HS-5 (cell line): ENCODE measurements at places on chromosomes 13 and 19.

- DNase-seq: no peak
These were observed 61.6 kb downstream of the GSX1 start for GRCh38 chr13:27853861-27854260.

- no peak for DNase-seq
These were observed at the start of gene ITGBL1 for GRCh38 chr13:101452519-101453485. Gene ITGBL1, plus strand, starts transcription at chr13:101452675. Its CDS starts 159 bp downstream, at chr13:101452834.

DNA sequence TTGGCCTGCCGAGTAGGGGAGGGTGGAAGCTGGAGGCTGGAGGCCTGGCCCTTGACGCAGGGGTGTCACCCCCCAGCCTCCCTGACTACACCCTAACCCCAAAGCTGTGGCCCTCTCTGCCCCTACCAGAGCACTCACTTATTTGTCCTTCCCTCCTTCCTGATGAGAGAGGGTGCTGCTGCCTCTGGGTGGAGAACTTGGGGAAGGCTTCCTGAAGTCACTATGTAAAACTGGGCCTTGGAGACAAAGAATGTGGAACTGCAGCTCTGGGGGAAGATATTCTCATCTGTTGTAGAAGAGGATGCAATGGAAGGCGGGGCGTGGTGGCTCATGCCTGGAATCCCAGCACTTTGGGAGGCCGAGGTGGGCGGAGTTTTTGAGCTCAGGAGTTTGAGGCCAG lies 485.2 kb downstream of the ZNF536 start:
- no peak for DNase-seq

GRCh38 chr19:2578901-2579677 lies 103.2 kb downstream of the GADD45B start:
- DNase-seq: peak; percentile 61

- DNase-seq: no peak
These were observed 130.3 kb downstream of the USP12 start for GRCh38 chr13:27041341-27041740.

DNA sequence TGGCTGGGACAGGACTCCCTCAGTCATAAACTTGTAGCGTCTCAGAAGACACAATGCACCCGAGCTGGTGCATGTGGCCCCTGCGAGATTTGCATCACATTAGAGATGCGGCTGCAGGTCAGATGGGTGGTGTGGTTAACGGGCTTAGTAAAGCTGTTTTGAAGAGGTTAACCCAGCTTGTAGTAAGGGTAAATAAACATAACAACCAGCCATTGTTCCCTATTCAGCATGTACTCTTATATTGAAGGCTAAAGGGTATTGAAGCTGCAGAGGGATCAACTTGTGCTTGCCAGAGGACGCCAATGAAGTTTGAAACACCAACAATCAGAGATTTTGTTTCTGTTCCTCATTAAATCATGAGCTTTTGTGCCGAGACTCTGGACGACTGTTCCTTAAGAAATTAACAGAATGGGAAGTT lies 79.4 kb downstream of the ZIC5 start:
- no peak for DNase-seq

- no peak for DNase-seq
These were observed 179.9 kb downstream of the IRS2 start for GRCh38 chr13:109606520-109606919.

DNA sequence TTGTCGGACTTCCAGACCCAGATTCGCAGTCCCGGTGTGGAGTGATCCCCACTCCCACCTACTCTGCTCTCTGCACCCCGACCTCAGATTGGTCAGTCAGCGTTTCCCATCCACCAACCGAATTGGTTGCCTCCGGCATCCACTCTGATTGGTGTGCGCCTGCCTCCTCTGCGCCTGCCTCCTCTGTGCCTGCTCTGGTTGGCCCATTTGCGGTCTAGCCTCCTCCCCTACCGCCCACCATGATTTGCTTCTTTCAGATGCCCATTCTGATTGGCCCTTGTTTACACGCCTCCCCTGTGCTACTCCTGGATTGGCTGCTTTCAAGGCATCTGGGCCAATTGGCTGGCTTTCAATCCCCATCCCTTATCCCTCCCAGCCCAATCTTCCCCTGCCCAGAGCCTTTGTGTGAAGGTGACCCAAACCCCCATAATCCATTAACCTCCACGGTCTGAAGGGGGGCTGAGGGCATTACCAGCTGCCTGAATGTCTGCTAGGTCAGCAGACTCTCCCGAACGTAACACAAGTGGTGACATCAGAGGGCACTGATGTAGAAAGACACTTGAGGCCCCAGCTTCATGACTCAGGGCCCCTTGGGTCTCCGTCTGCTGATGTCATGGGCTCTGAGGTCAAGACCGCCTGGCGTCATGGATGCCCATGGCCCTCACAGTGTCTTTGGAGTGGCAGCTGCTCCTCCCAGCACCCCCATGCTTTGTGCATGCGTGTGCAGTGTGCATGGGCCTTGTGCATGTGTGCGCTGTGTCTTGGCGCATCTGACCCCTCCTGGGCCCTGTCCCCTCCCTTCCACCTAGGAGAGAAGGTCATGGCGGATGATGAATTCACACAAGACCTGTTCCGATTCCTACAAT lies 80.4 kb downstream of the MAP4K1 start:
- no peak for DNase-seq

GRCh38 chr19:17235971-17236777 lies 9.5 kb downstream of the NR2F6 start:
- DNase-seq: no peak

- DNase-seq: no peak
These were observed 8.7 kb downstream of the BCL3 start for GRCh38 chr19:44757057-44757734.
